DMS79 (cell line): ENCODE measurements at places on chromosomes 1 and 21.

- no peak for DNase-seq
These were observed 192.1 kb downstream of the SETD4 start for GRCh38 chr21:35868005-35868868.

- DNase-seq: no peak
These were observed 16.4 kb downstream of the PPP2R5A start for GRCh38 chr1:212301580-212301979.

DNA sequence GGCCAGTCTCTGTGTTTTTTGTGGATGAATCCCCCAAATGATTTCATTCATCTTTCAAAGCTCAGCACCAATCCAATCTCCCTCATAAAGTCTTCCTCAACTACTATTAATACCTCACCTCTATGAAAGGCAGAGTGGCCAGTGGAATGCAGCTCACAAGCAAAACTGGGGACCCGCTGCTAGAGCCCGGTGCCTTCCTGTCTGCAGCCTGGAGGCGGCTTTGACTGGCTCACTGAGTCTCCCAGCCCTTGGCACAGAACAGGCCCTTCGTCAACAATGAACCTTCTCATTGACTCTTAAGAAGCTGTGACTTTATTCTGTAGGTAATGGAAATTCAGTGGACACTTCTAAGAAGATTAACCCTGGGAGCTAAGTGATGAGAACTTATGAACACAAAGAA is 86.8 kb upstream of the RAB4A start:
- peak; percentile 34 for DNase-seq

- no peak for DNase-seq
These were observed 14.1 kb upstream of the KIAA1614 start for GRCh38 chr1:180898441-180899219.

DNA sequence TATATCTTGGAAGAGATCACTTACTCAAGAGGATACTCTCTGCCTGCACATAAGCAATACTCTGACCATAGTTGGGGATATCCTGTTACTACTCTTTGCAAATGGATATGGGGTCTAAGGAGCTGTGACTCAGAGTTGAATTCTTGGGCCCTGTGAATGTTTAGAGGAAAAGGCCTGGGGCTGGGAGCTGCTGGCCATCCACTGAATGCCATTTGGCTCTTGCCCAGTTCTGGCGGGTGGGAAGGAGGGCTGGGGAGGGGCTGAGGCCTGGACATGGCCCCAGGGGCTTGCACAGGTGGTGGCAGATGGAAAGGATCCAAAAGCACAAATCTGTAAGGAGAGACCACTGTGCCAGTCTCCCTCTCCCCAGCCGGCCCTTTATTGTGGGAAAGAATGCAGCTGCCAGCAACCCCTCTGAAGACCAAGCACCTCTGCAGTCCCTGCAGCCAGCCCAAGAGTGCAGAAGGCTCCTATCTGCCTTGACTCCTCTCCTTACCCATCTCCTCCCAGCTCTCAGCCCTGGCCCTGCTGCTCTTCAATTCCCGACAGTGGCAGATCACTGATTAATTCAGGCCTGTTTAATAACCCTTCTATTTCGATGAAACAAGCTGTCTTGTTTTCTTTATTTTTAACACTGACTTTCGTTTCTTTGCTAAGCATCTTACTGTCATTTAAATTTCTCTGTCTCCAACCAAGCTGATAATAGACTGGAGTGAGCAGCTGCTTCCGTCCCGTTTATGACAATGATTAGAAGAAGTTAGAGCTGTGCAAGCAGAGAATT is 12.1 kb downstream of the PLXNA2 start:
- peak; percentile 67 for DNase-seq

- DNase-seq: no peak
These were observed 63.3 kb upstream of the RNF11 start for GRCh38 chr1:51172811-51173210.

GRCh38 chr21:16422702-16423101 is 692.9 kb downstream of the USP25 start:
- DNase-seq: no peak

DNA sequence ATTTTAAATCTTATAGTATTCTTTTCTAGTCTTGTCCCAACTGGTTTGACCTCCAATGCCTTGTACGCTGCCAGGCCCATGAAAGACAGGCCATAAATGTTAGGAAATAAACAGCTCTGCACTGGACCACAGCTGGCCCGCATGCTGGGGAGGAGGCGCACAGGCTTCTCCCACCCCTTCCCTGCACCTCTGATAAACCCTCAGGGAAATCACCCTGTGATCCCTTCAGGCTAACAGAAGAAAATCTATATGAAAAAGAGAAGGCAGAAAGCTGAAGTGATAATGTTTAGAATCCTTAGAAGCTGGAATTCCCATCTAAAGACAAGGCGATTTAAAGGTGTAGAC is 41.5 kb downstream of the COLGALT2 start:
- no peak for DNase-seq

- no peak for DNase-seq
These were observed 148.6 kb upstream of the WNT4 start for GRCh38 chr1:22291494-22291893.

DNA sequence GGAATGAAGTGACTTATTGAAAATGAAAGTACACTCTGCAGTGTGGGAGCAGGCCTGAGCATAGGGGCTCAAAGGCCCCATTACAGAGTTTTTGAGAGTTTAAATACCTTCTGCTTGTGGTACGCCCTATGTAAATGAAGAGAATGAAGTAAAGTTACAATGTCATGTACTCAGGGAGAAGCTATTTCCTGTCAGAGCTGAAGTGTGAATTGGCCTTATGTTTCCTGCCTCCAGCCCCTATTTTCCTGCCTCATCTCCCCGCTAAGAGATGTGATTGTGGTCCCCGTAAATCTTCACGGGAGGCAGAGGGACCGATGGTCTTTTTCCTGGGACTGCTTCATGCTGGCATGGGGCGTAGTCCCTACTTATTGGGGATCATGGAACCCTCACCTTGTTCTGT is 2.5 kb upstream of the ZNF683 start:
- no peak for DNase-seq

- DNase-seq: peak; percentile 68
These were observed 14.1 kb upstream of the NUAK2 start for GRCh38 chr1:205335692-205336091.

GRCh38 chr21:39882151-39882838 is 15.1 kb downstream of the PCP4 start:
- DNase-seq: no peak

DNA sequence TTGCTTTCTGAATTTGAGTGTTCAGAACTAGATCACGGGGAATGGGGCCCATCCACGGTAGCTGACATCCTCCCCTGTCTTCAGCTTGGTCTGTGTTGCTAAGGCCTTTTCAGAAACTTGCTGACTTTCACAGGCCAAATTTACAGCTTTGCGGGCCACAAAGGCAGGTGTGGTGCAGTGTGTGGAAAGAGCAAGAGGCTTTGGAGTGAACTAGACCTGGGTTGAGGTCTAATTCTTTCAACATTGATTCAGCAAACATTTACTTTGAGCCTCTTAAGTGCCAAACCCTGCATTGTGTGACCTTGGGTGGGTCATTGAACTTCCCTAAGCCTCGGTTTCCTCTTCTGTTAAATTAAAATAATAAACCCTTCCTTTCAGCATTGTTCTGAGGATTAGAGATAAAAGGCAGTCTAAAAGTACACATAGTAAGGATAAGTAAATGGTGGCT is 24.3 kb downstream of the STPG1 start:
- DNase-seq: no peak

DNA sequence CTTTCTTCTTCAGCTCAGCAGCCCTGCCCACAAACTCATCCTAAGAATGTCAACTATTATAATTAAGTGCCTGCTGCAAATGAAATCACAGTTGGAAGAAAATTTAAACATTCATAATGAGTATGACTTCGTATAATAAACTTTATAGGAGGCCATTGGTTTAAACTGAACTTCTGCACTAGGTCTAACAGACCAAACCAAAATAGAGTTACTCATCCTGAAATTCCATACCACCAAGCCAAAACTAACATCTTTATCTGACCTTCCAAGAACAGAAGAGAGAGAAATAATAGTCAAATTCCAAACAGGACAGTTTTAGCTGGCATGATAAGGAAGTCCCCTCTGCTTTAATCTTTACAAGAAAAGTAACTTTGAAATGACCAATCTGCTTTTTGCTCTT is 472.4 kb upstream of the PRMT6 start:
- DNase-seq: no peak

DNA sequence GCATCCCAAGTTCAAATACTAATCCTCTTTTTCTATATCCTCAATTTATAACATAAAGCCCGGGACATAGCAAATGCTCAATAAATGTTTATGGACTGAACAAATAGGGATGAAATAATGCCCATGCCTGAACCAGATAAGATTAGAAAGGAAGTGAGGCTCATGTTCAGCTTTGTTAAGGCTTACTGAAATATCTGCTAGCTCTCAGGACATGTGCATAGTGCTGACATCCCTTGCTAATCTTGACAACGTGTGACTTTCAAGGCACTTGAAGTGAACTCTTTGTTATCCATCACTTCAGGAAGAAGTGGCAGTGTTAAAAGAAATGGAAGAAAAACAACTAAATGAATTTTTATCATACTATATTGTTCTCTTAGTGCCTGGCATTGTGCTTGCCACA is 260.3 kb upstream of the SGIP1 start:
- DNase-seq: no peak

- no peak for DNase-seq
These were observed 31.9 kb downstream of the MIXL1 start for GRCh38 chr1:226255380-226255779.

DNA sequence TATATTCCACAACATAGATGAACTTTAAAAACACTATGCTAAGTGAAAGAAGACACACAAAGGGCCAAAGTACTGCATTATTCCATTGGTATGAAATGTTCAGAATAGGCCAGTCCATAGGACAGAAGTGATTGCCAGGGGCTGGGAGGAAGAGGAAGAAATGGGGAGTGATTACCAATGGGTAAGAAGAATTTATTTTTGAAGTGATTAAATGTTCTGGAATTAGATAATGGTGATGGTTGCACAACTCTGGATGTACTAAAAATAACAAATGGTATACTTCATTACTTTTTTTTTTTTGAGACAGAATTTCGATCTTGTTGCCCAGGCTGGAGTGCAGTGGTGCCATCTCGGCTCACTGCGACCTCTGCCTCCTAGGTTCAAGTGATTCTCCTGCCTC is 61.7 kb downstream of the CHD5 start:
- DNase-seq: no peak

- DNase-seq: no peak
These were observed 49.8 kb downstream of the ELK4 start for GRCh38 chr1:205582046-205582445.

DNA sequence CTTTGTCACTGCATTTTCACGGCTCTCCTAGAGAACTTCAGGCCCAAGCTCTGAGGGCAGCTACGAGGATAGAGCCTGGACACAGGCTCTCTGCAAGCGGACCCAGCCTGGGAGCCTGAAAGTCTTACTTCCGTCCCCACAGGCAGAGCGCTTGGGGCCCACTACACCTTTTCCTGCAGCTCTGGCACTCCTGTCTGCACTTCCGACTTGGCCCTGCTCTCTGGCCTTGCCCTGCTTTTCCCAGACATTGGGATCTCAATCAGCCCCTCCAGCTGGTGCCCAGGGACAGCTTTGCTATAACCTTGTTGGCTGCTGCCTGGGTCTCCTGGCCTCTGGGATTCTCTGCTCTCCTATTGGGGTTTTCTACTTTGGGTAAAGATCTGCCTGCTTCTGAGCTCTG is 27.6 kb downstream of the WNT4 start:
- DNase-seq: no peak

GRCh38 chr1:152899883-152900282 is 8.5 kb upstream of the IVL start:
- DNase-seq: no peak

DNA sequence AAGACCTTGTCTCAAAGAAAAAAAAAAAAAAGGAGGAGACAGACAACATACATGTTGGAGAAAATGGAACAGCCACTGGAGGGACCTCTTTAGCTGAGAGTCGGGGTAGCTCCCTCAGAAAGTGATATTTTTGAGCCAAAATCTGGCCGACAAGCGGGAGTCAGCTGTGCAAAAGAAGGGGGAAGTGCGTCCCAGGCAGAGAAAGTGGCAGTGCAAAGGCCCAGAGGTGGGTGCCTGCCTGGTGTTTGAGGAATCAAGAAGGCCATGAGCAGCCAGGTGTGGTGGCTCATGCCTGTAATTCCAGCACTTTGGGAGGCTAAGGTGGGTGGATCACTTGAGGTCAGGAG is 6.1 kb upstream of the CROCC start:
- no peak for DNase-seq

DNA sequence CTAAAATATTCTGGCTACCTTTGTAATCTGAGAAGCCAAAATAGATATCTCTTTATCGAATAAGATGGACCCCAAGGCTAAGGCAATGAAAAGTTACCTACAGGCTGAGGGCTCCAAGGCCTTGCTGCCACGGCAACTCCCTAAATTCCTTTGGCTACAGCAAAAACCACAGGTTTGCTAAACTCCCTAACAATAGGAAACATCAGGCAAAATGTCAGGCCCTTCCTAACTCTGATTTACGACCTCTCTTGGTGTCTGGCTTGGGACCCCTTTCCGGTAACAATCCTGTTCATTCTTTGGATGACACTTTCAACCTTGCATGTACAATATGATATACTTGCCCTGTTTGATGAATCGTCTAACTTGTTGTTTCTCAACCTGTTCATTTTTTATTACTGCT is 11.3 kb upstream of the OR2T8 start:
- no peak for DNase-seq

DNA sequence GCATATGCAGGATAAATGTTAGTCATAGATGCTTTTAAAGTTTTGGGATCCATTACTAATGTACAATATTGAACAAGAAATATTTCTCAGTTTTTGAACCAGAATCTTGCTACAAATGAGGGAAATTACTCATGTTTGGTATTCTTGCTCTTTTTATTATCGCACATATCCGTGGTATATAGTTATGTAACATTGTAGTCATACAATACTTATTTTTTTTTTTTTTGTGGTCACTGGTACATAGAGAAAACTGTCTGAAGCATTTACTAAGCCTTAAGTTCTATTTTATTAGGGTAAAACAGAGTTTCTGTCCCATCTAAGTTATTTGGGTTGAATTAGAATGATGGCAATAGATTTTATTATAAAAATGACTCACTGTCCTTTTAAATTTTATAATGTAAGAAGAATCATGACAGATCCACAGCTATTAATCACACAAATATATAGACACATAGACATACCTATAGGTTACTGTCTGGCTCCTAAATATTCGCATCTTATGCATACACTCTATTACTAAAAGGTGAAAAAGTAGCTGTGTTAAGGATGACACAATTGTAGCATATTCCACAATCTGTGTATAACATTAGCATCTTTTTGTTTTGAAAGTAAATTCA is 18.0 kb upstream of the PRKAA2 start:
- no peak for DNase-seq

DNA sequence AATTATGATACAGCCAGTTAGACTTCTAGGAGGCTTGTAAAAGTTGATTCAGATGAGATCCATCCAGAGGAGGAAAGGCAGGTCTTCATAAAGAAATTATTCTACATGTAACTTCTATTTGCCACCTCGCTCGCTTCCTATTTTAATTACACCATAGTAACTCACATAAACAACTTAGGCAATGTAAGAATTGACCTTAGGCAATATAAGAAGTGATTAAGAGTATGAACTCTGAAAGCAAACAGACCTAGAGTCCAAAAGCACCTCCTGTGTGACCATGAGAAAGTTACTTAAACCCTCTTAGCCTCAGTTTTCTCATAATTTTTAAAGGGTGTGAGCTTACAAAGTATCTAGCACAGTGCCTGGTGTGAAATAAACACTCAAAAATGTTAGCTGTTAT is 192.7 kb upstream of the NFIA start:
- DNase-seq: no peak

GRCh38 chr1:94579876-94580294 is 38.3 kb upstream of the F3 start:
- DNase-seq: no peak

- peak; percentile 3 for DNase-seq
These were observed 37.1 kb downstream of the TRAPPC10 start for GRCh38 chr21:44049182-44049581.
